ENCODE measurements at places on chromosomes 4 and X.

- DNase-seq = no peak
These were observed 554.9 kb downstream of the KLHL4 start for GRCh38 chrX:88072339-88073030.

GRCh38 chr4:22407361-22407760 is 108.5 kb downstream of the ADGRA3 start:
- DNase-seq = no peak

- DNase-seq = no peak
These were observed 23.9 kb upstream of the NDNF start for GRCh38 chr4:121096191-121096590.

DNA sequence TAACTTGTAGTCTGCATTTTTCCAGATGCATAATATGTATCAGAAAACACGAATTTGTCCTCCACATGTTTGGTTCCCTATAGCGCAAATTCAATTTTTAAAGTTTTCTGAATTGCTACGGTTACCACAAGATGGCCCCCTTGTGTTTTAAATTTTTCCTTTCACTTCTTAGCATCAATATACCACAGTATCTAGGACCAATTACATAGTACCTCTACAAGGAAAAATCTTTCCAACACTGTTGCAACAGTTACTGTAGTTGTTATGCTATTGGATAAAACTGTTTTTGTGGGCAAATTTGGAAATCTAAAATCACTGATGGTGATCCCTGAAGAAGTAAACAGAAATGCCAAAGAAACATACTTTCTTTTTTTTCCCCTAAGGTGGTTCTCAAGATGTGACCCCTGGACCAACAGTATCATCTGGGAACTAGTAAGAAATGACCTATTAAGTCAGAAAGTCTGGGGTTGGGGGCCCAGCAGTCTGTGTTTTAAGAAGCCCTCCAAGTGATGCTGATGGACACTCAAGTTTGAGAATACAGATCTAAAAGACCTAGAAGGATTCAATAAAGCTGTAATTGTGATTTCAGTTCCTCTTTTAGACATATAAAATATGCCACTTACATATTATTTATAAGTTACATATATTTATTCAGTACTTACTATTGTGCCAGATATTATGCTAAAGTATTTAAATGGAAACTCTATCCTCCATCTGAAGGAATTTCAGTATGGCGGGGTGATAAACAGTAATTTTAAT is 3.1 kb downstream of the ZGRF1 start:
- DNase-seq = no peak

DNA sequence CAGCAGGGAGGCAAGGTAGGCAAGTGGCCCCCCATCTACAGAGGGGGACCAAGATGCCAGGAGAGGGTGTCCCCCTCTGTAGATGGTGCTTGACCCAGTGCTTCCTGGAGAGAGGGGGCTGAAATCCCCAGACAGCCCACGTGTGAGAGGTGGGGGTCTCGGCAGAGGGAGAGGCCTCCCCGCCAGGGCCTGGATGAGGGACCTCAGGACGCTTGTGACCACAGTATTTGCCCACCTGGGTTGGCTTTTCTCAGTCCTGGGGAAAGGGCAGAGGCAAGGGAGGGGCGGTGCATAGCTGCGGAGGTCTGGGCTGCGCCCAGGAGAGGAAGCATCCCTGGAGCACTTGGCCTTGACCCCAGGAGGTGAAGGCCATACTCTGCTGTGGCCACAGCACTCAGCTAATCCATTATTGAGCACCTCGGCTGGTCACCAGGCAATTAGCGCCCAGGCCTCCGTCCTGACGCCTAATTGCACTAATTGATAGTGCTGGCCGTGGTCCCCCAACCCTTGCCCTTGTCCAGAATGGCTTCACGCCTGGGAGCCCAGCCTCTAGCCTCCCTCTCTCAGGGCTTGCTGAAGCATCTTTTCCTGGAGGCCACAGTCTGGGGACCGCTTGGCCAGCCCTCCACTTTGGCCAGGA is 30.7 kb downstream of the HMX1 start:
- peak; percentile 27 for DNase-seq

DNA sequence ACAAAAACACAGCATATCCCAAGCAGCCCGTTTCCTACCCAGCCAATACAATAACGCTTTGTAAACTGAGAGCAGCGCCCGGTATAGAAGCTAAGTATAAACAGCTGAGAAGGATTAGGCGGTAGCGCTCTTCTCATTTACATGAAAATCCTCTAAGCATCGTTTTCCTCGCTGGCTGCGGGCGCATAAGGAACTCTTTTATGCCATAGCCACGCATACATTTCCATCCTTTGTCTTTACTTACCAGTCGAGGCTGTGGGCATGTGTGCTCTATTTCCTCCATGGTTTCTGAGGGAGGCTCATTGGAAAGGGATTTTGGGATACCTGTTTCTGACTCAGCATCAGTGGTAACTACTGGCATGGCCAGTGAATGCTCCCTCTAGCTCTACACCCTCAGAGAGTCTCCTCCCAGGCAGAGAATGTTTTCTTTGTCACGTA is 383 bp downstream of the PCYT1B start:
- DNase-seq = no peak

DNA sequence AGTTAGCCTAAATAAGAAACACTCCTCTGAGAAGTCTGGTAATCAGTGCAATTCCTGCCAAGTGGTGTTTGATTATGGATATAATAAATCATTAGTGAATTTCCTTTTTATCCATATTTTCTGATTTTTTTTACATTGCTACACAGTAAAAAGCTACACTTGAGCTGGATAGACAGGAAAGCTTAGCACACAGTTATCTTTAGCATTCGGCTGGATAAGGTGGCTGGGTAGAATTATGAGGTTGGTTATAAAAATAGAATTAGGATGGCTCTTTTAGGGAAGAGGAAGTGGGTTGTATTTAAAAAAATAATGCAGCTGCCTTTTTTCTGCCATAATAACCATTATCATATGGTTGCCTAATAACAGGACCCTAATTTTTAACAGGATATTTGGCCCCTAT is 460.6 kb downstream of the NAF1 start:
- DNase-seq = no peak

DNA sequence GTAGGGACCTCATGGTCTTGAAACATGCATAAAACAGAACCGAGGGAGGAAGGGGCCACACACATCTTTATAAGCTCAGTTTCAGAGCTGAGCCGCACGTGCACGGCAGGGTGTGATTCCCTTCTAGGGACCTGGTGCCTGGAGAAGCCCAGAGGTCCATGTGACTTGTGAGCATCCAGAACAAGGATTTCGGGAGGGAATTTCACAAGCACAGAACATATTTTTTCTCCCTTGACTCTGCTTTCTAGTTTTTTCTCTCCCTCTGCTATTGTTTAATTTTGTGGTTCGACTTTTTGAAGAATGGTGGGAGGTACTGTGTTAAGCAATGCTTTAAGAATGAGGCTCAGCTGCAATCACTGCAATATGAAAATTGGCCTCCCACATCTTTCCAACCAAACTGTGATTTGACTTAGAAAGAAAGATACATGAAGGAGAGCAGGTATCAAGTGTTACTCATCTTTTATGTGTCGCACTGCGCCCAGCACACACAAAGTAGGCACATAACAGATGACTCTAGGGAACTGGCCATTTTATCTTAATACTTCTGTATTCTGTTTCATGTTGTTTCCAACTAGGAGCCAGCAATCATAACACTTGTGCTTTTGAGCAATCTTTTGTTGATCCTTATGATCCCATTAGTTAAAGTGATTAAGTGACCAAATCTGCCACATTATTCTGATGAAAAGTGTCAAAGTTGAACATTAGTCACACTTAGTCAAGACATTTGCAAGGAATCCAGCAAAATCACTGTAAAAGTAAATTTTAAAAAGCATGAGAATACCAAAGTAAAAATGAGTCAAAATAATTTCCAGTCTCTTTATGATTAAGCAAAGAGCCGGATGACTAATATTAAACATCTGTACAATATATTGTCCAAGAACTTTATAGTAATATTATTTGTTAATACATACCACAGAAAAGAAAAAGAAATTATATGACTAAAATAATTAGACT is 86.4 kb downstream of the SHISA3 start:
- DNase-seq = no peak

- DNase-seq = no peak
These were observed 8.8 kb downstream of the C4orf50 start for GRCh38 chr4:6009452-6009851.

DNA sequence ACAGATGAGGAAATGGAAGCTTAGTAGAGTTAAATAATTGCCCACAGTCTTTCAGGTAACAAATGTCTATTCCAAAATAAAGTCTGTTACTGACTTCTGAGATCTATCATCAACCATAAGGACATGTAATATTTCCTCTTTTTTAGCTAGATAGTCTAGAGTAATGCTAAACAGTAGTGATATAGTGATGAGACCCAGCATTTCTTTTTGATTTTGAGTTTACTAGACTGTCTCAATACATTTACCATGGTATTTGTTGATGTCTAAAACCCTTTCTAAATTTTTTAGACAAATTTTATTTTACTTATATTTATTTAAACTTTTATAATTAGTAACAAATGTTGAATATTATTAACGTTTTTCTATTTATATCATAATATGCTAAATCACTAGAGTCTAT is 465.1 kb upstream of the SLIT2 start:
- DNase-seq = no peak

DNA sequence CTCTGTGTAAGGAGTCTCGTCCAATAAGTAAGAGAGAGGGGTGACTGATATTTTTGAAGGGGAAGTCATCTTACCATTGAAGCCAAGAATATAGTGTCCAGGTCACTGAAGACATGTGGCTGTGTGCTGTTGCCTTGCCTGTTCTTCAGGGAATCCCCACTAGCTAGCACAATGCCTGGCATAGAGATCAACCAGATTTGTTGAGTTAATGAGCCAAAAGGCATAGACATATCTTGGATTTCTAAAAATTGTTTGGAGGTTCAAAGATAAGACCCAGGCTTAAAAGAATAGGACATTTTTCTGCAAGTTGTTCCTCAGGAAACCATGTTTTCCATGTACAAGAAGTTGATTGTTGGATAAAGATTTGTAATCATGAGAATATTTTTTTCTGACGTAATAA is 119.3 kb upstream of the DKK2 start:
- no peak for DNase-seq

DNA sequence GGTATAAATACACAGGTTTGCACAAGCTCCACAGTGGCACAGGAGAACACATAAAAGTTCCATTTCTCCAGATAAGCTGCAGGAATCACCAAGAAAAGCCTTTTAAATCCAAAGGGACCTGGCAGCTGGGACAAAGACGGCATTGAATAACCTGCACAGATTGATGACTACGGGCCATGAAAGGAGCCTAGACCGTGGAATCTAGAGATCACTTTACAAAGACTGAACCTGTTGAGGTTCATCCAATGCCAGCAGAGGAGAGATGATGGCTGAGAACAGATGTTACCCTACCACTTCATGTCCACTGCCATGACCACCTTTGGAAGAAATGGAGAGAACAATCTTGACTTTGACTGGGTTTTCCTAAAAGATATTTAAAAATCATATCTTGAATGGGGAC is 88.7 kb downstream of the PRSS12 start:
- no peak for DNase-seq

- no peak for DNase-seq
These were observed 153.7 kb downstream of the FBXW7 start for GRCh38 chr4:152382057-152382785.

- no peak for DNase-seq
These were observed 122.5 kb upstream of the MAMLD1 start for GRCh38 chrX:150240643-150240970.

DNA sequence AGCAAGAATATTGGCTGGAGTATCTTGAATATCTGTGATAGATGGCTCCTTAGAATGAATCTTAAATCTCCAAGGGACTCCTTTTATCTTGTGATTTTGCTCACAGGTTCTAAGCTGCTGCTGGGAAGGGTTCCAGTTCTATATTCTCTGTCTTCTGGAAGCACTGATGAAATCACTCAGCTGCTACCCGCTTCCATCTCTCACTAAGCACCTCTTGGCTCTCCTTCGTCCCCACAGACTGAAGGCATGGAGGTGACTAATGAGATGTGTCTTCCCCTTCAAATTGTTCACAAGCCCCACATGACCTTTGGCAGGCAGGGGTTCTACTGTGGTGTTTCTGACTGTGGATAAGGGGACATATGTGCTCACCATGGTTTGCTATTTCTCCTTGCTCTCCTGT is 75.9 kb downstream of the C4orf51 start:
- DNase-seq = no peak

- DNase-seq = no peak
These were observed 208.8 kb upstream of the CLNK start for GRCh38 chr4:10893395-10893794.

GRCh38 chr4:67573193-67573592 is 14.7 kb downstream of the STAP1 start:
- no peak for DNase-seq

DNA sequence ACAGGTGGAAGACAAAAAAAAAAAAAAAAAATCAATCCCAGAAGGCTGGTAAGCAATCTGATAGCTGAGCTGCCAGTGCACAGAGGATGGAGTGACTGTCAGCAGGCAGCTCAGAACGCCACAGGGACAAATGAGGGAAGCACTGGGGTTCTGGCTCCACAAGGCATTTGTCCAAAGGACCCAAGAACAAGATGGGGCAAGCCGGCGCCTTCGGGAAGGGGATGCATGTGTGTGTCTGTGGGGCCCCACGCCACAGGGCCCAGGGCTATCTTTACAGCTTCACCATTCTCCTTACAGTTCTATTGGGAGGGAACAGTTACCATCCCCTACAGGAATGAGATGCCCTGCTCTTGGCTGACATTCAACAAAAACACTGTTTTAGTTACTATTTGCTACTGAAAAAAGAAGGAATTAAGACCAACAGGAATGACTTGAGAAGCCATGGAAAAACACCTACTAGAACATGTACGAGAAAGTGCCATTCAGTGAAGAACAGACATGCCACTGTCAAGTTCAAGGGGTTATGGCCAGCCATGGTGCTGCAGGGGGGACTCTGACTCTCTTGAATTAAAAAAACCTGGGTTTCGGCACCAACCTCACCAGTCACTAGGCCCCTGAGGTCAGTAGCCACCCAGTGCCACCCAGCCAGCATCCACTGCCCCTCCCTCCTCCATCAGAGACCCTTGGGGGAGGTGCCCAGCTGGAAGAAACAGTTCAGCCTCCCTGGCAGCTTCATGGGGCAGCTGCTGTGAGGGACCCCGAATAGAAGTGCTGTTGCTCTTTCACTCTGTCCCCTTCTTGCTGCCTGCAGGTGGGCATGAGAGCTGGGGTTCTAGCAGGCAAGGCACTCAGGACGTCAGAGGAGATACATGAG is 18.5 kb downstream of the WDR1 start:
- no peak for DNase-seq

DNA sequence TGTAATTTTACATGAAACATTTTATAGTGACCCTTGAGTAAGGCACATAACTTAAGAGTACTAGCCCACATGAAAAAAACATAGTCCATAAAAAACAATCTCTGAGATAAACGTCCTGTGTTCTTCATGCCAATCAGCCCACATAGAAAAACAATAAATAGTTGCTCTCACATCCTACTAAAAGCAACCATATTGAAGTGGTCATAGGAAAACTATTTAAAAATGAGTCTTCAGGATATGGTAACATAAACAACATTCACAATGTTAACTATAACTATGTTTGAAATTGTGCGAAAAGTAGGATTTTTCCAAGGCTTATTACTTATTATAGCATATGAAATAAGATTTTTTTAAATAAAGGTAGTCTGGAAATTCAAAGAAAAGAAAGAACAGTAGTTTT is 77.1 kb upstream of the EPHA5 start:
- no peak for DNase-seq

Measured in breast epithelium (tissue), 4 donors.